ENCODE measurements at places on chromosomes 12 and 14.

- no peak for DNase-seq
Measured at GRCh38 chr14:103735022-103735421, 19.4 kb downstream of the ZFYVE21 start.

DNA sequence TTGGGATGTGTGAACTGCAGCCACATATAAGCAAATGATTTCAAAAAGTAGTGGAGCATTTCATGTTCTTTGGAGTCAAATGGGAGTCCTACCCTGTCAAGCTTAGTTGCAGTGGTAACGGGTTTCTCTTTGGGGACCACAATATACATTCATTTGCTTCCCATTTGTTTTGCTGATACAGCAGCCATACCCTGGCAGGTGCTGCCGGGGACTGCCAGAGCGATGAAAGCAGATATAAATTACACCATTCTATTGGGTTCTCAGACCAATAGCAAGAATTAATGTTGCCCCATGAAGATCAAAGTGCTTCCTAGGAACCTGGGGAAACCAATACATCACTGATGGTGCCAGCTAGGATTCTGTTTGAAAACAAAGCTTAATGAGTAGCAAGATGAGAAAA lies 1621.5 kb upstream of the FLRT2 start:
- no peak for DNase-seq

- DNase-seq = no peak
Measured at GRCh38 chr12:62282057-62282774, 22.0 kb downstream of the USP15 start.

DNA sequence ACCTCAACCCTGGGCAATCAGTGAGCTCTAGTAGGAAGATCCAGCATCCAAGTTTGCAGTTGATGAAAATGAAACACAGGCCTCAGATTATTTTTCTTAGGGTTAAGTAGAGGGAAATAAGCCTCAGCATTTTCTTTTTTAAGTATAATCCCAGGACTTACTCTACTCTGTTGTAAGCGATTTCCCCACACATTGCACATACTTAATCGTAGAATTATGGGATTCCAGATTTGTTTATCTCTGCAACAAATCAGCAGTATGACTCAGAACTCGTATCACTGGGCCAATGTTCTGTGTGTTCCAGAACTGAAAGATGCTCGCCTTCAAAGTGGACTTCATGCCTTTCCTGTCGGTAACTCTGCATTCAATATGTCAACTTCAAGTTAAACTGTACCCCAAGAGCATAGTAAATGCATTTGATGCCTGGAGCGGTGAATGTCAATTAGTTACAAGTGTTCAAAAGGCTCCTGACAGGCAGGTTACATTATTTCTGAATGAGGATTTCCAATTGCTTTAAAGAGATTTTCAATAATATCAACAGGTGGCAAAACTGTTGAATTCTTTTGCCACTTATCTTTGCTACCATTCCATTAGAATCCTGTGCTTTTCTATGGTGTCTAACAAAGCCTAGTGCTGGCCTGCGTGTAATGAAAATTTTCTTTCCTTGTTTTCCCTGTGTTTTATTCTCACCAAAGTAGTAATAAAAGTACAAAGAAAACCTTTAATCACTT lies 323.8 kb upstream of the SYT1 start:
- no peak for DNase-seq

DNA sequence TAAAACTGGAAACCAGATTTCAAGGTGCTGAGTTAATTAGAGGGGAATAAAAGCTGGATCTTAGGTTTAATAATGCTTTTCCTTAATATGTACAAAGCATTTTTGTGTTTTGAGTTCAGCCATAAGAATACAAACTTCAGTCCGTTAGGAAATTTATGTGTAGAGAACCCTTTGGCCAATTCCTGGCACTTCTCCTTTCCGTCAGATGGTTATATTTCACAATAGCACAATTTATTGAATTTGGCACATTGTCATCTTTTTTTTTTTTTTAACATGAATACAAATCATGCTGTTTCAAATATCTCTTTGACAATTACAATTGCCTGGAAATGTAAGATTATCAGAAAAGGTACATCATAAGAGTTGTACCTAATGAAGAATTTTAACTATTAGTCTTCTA lies 56.2 kb upstream of the DDHD1 start:
- no peak for DNase-seq

DNA sequence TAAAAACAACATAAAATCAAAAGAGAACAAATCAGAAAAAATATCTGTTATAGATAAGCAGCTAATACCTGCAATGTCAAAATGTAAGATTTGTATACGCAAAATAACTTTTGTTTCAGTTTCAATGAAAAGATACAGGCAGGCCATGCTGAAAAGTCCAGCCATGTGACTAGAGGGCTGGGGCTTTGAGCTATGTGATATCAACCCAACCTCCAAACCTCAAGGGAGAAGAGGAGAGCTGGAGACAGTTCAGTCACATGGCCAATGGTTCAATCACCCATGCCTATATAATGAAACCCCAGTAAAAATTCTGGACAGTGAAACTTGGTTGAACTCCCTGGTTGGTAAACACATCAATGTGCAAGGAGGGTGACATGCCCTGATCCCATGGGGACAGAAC lies 5.3 kb downstream of the COX16 start:
- no peak for DNase-seq

DNA sequence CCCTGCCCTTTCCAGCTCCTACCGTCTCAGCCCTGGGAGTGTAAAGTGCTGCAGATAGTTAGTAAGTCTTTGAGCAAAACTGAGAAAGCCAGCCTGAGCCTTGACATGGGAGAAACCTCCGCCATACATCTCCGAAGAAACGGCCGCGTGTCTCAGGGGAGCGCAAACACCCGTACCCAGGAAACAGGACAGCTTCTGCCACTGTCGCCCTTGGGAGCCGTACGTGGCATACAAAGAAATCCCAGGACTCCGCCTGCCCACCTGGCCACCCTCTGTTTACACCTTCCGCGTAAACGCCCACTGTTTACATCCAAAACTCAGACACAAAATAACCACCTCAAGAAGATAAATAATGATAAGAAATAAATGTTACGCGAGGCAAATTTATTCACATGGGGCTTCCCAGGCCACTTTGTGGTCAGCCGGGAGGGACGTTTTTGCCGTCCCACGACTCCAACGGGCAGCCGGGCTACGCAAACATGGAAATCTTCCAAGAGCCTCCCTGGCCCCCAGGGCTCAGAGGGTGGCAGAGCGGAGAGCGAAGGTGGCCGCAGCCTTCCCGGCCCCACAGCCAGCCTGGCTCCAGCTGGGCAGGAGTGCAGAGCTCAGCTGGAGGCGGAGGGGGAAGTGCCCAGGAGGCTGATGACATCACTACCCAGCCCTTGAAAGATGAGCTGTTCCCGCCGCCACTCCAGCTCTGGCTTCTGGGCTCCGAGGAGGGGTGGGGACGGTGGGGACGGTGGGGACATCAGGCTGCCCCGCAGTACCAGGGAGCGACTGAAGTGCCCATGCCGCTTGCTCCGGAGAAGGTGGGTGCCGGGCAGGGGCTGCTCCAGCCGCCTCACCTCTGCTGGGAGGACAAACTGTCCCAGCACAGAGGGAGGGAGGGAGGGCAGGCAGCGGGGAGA lies at the start of gene BDKRB2:
Gene BDKRB2, plus strand, starts transcription at position 689 of the 908 bp plus-strand sequence. CDS start 32,269 bp downstream, outside the sequence.
- DNase-seq = peak; percentile 21

- no peak for DNase-seq
Measured at GRCh38 chr12:51086933-51087332, 3.5 kb upstream of the CSRNP2 start.

GRCh38 chr12:99334285-99335056 lies 313.1 kb upstream of the GARIN6 start:
- DNase-seq = no peak

DNA sequence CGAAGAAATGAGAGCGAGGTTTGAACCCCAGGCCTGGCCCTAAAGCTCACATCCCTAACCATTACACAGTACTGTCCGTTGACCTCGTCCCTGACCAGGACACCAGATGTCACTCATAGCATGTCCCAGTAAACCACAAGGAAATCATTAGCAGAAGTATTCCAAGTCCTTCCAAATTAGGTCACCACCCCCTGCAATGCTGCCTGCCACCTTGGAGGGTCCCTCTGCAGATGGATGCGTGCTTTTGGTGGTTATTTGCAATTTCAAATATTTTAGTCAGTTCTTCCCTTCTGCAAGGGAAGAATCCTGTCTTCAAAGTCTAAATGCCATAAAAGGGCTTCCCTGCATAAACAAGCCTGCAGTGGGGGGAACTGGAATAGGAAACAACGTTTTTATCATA lies 71.3 kb downstream of the CLMN start:
- DNase-seq = no peak

DNA sequence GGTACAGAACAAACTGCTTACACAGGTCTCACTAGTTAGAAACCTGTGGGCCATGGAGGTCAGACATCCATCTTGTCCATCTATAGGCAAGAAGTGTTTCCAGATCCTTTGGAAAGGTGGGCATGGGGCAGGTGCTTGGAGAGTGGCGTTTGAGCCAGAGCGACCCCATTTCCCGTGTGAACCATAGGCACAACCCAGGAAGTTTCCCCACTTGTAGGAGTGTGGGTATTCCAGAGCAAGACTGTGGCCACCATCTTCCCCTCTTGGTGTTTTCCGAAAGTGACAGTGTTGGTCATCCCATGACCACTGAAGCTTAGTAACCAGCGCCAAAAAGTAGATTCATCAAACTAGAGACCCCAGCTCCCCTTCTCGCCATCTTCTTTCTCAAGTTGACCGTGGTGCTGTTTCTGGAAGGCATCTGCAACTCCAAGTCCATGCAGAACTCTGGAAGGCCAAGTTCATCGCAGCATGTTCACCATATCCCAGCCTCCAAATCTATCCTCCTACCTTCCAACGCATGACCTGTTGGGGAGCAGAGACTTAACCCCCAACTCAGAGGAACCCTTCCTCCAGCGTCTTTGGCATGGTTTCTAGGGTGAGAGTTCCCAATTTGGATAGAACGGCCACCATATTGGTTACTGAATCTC lies 19.7 kb downstream of the PHETA1 start:
- DNase-seq = no peak
